ENCODE measurements at places on chromosomes 3 and 15.

GRCh38 chr15:76932135-76932966, 802 bp downstream of the RCN2 start:
- DNase-seq = peak; percentile 2

GRCh38 chr3:120113128-120114116, 19.2 kb upstream of the GSK3B start:
- no peak for DNase-seq

DNA sequence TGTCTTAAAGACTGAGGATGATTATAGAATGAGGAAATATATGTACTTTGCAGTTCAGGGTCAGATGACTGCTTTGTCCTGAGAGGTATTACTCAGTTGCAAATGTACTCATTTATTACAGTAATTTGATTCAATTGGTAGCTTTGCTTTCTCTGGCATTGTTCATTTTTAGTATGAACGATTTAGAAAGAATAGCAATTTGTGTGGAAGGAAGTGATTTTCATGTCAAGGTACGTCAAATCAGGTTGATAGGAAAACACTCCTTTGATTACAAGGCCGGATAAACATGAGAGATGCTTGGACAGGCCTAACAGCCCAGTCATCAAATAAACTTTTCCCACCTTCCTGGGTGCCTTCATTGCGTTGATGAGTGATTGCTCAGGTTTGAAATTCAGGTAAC, 53.8 kb downstream of the UNC13C start:
- DNase-seq = no peak

DNA sequence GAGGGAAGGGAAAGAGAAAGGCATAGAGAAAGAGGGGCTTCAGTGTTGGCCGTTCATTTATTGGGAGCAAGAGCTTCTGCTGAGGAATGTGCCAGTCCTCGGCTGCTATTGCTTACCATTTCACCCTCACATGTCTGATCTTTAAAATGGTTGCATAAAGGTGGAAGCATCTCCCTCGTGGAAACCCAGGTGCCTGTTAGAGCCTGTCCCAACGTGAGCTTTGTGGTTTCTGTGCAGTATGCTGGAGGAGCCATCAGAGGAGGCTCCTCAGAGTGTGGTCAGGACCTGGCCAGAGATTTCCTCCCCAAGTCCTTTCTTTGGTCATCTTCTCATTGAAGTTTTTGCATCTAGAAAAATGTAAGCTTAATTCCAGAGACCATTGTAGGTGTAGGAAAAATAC, 34.4 kb downstream of the PSMD6 start:
- DNase-seq = no peak

DNA sequence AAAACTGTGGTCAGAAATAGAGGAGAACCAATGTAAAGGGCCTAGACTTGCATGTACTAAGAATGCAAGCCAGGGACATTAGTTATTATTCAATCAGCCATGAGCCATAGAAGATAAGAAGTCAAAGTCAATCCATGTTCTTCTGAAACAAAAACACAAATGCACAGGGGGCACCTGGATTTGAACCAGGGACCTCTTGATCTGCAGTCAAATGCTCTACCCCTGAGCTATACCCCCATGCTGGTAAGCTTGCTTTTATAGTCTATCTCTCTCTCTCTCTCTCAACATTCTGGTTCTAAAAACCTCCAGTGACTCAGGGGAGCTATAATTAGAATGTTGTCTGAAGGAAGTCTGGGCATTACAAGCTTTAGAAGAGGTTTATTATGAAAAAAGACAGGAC, 85.6 kb upstream of the ACP3 start:
- DNase-seq = no peak

GRCh38 chr3:80668100-80668499, 900.3 kb upstream of the ROBO1 start:
- DNase-seq = no peak

GRCh38 chr3:171389491-171389890, 70.7 kb downstream of the TNIK start:
- no peak for DNase-seq

GRCh38 chr15:67724691-67725375, 100.5 kb upstream of the SKOR1 start:
- no peak for DNase-seq

DNA sequence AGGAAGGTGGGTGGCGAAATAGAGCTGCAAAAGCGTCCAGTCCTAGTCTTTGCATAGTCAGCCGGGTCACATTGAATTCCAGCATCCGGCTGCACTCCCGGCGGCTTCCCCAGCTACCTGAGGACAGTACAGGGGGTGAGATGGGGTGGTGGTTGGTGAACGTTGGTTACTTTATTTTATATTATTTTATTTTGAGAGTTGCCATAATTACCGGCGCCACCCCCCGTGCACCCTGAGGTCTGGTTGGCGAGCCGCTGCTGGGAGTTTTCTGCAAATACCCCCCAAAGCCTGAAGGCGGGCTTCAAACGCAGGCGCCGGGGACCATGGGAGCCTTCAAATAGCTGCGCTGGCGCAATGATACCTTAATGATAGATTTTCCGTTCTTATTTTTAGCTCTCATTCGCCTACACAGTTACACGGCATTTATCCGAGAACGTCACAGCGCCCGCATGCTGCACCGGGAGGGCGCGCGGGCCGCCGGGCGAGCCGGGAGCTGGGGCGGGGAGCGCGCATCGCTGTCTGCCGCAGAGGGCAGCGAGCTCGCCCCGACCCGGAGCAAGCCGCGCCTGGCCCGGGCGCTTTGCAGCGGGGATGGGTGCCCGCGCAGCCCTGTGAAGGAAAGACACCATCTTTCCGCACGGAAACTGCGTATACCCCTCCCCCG, 756 bp upstream of the RASGRF1 start:
- no peak for DNase-seq

GRCh38 chr3:17407576-17407975, 334.9 kb downstream of the TBC1D5 start:
- no peak for DNase-seq

Data from stimulated activated CD4-positive, alpha-beta T cell treated with anti-CD3 and anti-CD28 coated beads, Interleukin-12 subunit alpha, Interleukin-12 subunit beta, amount 100 ng/mL, for 4 hours (primary cell).